ENCODE measurements at places on chromosomes 12 and 14.
A peak's percentile ranks its signal among the peaks of the same experiment; 100 is the strongest.

- DNase-seq: peak; percentile 49
Observed at GRCh38 chr12:74890237-74890599, 319.4 kb downstream of the KCNC2 start.

GRCh38 chr12:30420561-30420960 is 275.1 kb downstream of the IPO8 start:
- DNase-seq: peak; percentile 27

DNA sequence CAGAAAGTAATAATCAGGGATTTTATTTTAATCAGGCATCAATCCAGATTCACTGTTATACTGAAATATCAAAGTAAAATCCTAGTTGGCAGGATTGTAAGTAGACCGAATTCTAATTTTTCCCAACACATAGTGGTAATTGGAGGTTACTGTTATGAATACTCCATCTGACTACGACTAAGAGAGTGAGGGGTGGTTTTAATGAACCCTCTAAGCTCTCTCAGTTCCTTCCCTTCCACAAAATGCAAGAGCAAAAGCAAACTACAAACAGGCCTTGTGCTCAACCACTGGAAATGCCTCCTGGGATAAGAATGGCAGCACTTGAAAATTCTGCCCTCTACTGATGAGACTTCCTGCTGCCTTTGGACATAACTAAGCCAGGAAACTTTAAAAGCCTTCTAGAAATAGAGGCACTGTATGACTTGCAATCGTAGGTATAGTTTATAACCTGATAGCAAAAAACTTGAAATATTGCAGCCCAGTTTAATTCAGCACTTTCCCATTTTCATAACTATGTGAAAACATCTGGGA is 184.8 kb downstream of the SLC16A7 start:
- peak; percentile 21 for DNase-seq

GRCh38 chr14:32450919-32451675 is 122.0 kb downstream of the AKAP6 start:
- peak; percentile 9 for DNase-seq

- DNase-seq: no peak
Observed at GRCh38 chr14:97874394-97874793, 1077.2 kb downstream of the VRK1 start.

DNA sequence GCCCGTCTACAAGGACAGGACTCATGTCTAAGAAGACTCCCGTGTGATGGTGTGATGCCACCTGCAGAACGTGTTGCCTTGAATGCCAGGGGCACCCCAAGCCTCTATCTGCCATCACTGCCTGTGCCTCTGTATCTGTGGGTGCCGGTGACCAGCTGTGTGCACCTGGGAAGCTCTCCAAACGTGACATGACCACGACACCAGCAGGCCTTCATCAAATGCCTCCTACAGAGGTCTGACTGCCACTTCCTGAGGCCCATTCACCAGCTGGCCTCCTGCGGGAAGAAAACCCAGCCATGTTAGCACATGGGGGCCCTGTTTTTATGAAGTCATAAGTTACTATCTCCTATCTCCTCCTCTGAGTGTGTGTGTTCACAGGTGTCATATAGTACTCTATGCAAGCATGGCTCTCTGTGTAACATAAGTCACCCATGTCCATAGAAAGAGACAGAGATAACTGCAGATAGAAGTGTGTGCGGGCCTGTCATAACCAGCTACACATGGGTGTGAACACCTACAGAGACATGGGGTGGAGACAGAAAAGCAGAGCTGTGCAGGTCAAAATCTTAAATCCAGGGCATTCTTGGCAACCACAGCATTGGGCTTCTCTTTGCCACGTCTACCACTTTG is 18.3 kb upstream of the SERPINA4 start:
- DNase-seq: no peak

DNA sequence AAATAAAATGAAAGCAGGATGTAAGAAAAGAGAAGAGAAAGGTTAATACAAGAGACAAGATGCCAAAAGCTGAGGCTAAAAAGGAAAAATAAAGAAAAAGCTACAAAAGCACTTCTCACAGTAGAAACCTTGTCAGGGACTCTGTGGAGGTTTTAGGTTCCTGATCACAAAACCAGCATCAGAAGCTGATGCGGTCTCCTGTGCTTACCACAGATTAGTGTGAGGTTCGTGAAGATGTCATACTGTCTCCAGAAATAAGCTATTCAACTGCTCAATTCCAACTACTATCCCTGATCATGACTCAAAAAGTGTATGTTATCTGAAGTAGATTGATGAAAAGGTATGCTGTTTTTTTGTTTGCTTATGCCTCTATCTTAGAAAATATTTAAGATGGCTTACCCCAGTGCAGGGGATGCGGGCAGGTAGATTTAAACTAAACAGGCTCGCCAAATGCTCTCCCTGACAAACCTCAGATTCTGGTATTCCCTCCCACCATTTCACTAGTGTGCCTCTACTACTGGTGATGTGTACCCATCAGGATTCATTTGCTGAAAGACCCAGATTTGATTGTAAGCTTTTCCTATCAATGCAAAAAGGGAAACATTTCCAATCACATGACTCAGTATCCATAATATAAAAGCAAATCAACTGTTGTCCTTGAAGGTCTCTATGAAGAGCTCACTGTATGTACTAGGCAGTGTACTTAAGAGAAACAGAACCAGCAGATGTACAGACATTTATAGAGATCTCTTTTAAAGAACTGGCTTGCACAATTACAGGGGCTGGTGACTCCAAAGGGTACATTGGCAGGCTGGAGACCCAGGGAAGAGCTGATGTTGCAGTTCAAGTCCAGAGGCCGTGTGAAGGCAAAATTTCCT is 169.5 kb upstream of the FOXN3 start:
- no peak for DNase-seq

DNA sequence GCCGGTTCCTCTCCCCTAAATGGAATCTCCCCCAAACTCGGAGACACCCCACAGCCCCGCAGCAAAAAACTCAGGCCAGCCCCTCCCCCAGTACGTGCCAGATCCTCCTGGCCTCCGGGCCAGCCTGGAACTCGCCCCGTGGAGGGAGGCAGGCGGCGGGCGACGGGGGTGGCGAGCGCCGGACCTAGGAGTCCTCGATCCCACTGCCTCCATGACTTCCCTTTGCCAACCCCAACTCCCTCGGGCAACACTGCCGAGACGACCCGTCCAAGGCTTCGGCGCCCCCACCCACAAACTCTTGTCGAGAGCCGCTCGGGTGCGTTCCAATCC is 400 bp downstream of the ADCY6 start:
- peak; percentile 70 for DNase-seq

GRCh38 chr14:31889297-31889696 is 187.8 kb upstream of the ARHGAP5 start:
- no peak for DNase-seq

- no peak for DNase-seq
Observed at GRCh38 chr14:23626946-23627345, 9.2 kb upstream of the DHRS2 start.

DNA sequence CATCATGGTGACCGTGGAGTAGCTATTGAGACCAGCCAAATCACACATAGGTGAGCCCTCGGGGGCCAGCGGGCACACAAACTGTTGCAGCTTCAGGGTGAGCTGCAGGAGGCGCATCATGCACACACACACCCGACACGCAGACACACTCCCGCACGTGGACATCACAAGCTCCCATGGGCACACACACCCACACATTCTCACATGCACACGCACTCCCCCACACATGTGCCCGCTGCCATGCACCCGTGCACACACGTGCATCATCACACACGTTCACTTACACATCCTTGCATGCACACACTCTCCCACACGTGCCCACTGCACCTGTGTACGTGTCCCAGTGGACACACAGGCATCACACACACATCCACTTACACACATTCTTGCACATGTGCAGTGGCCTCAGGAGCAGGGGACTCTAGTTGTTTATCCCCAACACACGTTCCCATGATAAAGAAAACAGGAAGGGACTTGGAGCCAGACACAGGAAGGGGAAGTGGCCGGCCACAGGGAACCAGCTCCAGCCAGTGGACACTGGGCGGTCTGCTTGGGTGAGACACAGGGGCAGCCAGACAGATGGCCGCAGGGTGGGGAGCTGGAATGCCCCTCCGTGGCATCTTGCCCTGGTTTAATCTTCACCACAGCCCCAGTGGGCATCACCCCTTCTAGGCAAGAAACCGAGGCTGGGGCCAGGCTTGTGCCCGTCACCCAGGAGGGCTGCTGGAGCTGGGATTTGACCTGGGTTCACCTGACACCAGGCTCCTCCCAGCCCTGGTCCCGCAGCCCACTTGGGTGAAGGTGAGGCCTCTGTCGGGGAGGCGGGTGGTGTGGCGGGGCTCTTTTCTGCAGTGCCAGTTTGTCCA is 49.7 kb downstream of the CYP46A1 start:
- no peak for DNase-seq

DNA sequence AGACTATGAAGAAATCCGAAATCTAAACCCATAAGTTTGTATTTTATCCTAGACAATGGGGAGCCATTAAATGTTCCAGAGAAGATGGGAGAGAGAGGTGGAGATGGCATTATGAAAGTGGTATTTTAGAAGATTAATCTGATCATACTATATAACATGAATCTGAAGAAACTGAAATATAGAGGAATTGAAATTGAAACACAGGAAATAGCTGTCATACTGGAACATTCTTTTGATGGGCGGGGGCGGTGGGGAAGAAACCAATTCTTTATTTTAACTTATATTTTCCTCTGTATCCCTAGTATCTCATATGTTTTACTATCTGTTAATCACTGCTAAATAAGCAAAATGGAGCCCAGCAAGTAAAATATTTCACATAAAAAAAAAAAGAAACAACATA is 27.0 kb upstream of the FOXN3 start:
- DNase-seq: no peak

GRCh38 chr14:68978172-68978911 is 760 bp downstream of the ACTN1 start:
- DNase-seq: peak; percentile 75

DNA sequence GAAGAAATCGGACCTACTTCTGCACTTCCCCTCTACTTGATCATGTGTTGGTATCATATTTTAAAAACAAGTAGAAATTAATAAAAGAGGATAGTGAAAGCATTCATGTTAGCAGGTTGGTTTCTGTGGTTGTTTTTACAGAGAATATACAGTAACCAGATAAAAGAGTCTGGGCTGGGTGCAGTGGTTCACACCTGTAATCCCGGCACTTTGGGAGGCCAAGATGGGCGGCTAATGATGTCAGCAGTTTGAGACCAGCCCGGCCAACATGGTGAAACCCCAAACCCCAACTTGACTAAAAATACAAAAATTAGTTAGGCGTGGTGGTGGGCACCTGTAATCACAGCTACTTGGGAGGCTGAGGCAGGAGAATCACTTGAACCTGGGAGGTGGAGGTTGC is 55.9 kb downstream of the LRP6 start:
- DNase-seq: no peak

GRCh38 chr12:10700581-10700980 is 22.5 kb downstream of the YBX3 start:
- DNase-seq: no peak

DNA sequence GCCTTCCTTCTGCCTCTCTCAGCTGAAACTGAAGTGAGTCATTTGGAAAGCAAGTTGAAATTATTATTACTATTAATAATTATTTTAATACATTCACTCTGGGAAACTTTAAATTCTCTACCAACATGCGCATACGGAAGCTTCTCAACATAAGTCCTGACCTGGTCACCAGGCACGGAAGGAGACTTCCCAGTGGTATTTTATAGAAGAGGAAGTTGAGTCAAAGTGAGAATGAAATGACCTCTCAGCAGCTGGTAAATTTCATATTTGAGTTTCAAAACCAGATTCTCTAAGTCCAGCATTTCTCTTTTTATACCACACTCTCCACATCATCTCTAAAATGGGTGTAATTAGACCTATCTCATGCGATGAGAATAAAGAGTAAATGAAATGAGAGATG is 747.4 kb downstream of the VRK1 start:
- DNase-seq: no peak

DNA sequence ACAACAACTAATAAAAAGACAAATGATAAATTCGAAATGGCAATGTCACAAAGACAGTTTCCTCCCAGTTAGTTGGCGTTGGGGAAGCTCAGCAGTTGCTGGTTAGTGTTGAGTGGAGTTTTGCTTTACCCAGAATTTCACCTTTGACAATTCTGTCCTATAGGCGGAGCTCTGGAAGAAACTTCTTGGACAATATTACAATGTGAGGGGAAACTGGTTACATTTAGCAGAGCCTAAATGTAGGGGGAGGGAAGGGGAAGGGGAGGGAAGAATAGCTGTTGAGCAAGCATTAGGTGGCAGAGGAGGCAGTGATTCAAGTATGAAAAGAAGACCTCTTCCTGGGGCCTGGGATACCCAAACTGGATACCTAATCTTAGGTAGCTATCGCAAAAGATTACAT is 51.4 kb downstream of the BDKRB1 start:
- no peak for DNase-seq

- no peak for DNase-seq
Observed at GRCh38 chr12:94415066-94415465, 44.6 kb downstream of the CEP83 start.

DNA sequence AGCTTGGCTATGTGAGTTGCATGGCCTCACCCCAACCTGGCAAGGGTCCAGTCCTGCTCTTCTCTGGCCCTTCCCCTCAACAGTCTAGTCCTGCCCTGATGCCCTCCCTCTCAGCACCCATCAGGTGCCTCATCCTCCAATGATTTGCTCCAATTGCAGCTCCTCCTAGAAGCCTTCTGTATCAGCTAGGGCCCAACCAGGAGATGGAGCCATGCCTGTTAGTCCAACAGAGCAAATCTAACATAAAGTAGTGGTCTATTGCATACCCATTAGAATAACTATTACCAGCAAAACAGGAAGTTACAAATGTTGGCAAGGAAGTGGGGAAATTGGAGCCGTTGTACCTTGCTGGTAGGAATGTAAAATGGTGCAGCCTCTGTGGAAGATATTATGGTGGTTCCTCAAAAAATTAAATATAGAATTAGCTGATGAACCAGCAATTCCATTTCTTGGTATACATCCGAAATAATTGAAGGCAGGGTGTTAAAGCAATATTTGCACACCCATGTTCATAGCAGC is 163.5 kb downstream of the VRK1 start:
- no peak for DNase-seq

GRCh38 chr14:104294628-104294982 is 156.2 kb downstream of the KIF26A start:
- no peak for DNase-seq

GRCh38 chr12:44223736-44224135 is 387.9 kb downstream of the TMEM117 start:
- DNase-seq: no peak

DNA sequence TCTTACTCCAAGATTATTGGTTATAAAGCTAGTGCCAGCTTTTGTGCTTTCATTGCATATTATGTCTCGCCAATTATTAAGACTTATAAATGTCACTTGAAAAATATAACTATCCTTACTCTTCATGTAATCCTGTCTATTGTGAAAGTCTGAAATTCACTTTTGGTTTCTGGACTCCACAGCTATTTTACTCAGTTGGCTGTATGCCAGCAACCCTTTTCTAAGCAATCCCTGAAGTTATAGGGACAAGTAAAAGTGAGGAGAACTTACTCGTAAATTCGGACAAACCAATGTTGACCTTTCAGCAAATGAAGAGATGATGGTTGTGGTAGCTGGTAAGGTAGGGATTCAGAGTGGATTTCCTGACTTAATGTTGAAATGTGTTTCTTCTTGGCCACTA is 196.3 kb downstream of the NPAS3 start:
- DNase-seq: no peak

- peak; percentile 57 for DNase-seq
Observed at GRCh38 chr12:49825971-49826421, 2.2 kb downstream of the NCKAP5L start.

- DNase-seq: peak; percentile 86
Observed at GRCh38 chr12:25829192-25829591, 129.3 kb upstream of the RASSF8 start.
